ENCODE measurements at places on chromosomes 6 and 20.
A peak's percentile ranks its signal among the peaks of the same experiment; 100 is the strongest.

- no peak for DNase-seq
Observed at GRCh38 chr20:19945732-19946670, 71.2 kb upstream of the NAA20 start.

DNA sequence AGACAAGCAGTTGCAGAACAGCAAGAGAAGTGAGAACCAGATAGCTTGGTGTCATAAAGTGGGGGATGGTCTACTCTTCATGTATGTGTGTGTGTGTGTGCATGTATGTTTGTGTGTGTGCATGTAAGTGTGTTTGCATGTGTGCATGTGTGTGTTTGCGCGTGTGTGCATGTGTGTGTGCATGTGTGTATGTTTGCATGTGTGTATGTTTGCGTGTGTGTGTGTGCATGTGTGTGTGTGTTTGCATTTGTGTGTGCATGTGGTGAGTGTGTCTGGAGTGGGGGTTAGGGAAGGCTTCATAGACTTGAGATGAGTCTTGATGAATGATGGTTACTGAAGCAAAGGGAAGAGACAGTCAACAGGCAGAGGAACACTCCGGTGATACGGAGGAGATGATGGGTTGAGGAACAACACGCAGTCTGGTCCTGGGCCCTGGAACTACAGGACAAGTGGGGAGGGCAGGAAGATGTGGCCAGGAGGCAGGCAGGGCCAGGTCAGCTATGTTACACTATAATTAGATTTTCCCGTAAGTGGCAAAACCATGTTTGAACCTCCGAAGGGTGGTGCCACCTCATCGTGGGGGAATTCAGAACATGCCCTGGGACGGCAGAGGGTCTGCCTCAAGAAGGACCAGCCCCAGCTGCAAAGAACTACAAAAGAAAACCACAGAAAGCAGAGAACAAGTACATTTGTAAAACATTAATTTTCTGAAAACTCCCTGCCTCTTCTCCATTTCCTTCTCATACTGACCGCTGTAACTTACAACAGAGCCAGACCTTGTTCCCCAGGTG, 38.7 kb upstream of the PDE10A start:
- DNase-seq, result peak; percentile 82

DNA sequence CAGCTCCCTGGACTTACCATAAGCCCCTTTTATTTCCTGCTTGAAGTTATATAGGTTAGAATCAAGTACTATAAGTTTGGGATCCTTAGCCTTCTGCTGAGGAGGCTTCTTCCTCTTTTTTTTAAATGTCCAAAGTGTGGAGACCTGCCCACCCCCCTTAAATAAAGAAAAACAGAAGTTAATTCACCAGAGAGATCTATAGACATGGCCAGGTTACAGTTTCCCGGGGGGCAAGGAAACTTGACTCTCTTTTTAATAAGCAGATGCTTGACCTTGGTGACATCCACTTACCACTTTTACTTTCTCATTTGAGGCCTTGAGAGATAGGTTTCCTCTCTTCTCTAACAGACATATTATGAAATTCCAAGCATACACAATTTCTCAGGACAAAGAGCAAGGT, 88.3 kb downstream of the BMP2 start:
- no peak for DNase-seq

DNA sequence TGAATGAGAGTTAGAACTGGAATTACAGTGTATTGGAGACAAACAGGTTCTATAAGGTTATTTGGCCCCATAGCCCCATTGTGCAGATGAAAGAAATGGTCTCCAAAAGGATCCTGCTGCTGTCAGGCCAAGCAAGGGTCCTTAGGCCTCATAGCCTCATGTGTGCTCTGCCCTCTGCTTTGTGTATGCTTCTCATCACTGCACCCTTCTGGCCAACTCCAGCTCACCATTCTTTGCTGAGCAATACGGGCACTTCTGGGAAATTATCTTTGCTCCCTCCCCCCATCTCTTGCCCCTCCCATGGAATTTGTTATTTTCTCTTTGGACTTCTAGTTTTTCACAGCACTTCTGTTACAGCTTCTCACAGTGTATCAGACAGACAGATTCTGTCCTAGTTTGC, 298.8 kb downstream of the FOXA2 start:
- no peak for DNase-seq

DNA sequence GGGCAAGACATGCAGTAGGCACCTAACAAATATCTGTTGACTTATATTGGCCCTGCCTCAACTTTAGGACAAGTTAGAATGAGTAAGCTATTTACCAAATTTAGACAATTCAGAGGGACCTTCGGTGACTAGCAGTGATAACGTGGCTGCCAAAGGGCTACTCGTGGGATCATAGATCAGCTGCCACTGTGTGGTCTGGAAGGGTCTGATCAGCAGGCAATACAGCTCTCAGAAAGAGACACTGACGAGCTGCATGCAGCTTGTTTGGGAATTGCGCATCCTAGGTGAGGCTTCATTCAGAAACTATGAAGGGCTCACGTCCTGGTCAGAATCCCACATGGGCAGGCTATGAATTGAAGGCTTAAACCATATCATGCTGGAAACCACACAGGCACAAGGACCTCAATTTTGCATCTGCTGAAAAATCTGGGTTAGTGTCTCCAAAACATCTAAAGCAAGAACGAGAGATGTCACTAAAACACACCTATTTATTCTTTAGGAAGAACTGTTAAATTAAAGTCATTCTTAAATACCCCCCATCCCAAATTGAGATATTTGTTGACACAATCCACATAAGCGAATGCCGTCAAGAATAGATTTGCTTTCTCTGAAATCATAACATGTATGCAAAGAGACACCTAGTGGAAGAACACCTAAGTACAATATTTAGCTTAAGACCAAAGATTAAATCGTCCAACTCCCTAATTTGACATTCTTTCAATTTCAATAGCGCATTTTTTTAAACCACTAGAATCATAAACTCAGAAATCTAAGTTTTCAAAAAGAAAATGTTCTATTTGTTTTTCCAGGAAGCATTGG, 79.6 kb downstream of the IPCEF1 start:
- DNase-seq, result peak; percentile 56

DNA sequence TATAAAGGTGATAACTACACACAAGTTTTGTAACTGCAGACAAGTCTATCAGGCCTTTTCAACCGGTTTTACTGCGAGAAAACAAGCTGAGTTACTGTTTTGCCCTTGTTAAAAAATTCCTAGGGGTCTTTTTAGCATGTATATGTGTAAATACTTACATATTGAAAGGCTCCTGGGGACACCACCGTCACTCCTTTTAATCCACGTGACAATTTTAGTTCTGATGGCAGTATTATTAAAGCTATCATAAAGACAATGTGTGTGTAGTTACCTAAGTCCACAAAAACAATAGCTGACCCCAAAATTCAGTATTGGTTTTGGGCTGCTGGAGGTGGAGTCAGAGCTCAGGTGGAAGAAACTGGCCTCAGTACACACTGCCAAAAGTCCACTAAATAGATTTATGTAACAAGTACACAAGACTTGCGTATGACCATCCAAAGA, 41.3 kb upstream of the HFE start:
- no peak for DNase-seq
